ENCODE measurements at places on chromosomes 6 and 20. TPM values are rescaled to one million over a fixed set of nuclear protein-coding genes. Genes with fewer than 3 reads are reported as not detected.

GFRAL gene
- total RNA-seq: not detected

DNA sequence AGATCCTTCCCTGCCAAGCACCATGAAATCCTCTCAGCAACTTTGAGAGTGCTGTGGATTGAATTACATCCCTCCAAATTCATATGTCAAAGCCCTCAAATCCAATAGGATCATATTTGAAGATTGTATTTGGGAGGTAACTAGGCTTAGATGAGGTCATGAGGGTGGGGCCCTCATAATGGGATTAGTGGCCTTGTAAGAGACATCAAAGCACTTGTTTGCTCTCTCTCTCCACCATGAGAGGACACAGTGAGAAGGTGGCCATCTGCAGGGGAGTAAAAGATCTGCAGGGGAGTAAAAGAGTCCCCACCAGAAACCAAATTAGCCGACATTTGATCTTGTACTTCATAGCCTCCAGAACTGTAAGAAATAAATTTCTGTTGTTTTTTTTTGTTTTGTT, 298.2 kb downstream of the SAMD5 start:
- no peak for DNase-seq

GRCh38 chr6:157982102-157982562, 469 bp downstream of the SYNJ2 start:
- peak; percentile 74 for DNase-seq

GGTLC1 gene
- total RNA-seq: not detected

GRCh38 chr20:31709939-31710338, 12.7 kb downstream of the BCL2L1 start:
- DNase-seq: no peak

- DNase-seq: no peak
Observed at GRCh38 chr6:36302227-36302976, 32.5 kb downstream of the PNPLA1 start.

DNA sequence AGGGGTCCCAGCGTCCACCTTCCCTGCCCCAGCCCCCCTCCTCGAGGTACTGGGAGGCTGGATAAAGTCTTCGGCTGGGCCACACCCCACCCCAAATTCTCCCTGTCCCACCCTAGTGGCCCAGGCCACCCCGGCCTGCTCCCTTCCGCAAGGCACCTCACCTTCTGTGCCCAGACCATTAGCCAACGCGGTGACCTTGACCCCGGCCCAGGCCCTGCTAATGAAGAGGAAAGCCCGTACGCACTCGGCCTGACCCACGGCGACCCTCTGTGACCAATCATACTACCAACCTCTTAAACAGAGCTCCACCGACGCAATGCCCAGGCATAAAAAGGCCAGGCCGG, 182 bp upstream of the OXT start:
- DNase-seq: no peak

DNA sequence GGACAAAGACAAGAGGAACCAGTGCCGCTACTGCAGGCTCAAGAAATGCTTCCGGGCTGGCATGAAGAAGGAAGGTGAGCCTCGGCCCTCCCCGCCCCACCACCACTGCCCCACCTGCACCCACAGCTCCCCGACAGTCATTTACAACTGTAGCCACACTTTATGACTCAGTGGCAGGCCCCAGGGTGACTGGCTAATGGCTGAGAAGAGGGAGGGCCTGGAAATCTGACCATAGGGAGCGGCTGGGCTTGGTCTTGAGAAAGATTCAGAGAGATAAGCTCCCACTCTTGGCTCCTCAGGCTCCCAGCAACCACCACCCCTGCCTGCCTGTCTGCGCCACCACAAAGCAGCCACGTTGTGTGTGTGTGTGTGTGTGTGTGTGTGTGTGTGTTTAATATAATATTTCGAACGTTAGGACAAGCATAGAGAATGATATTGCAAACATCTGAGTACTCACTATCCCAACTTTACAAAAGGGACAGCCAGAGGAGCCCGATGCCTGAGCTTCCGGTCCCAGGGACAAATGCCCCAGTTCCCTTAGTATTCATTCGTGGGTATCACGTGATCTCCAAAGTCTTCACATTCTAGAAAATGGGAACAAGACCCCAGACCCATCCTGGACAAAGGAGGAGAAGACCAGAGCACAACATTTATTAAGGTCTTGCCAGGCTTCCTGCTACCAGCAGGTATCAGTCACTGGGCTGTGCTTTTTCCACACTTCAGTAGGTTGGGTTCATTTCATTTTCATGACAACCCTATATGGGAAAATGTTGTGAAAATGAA, 52.1 kb downstream of the HNF4A start:
- peak; percentile 89 for DNase-seq

DNA sequence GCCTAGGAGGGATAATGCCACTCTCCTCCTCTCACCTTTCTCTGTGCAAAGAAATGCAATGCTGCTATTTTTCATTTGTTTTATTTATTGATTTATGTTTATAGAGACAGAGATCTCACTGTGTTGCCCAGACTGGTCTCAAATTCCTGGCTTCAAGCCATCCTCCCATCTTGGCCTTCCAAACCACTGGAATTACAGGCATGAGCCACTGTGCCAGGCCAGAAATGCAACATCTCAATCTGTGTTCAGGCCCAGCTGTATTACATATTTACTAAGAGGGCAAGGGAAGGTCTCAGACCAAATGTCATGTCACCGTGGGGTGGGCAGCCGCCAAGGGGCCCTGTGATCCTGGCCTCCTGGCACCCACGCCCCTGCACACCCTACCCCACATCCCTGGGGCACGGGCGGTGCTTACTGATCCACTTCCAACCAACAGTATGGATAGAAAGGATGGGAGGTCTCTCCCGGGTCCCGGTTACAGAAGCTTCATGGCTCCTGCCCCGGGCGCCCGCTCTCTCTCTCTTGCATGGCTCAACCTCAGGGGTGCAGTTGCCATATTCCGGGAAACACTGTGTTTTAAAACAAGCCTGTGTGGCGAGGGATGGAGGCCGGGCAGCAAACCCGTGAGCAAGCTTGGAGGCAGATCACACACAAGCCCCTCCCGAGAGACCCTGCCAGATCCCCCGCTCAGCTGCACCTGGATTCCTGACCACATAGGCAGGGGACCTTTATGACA, 111.8 kb downstream of the AGPAT4 start:
- DNase-seq: no peak

SLC23A2 gene
- total RNA-seq: 15.4 TPM

DNA sequence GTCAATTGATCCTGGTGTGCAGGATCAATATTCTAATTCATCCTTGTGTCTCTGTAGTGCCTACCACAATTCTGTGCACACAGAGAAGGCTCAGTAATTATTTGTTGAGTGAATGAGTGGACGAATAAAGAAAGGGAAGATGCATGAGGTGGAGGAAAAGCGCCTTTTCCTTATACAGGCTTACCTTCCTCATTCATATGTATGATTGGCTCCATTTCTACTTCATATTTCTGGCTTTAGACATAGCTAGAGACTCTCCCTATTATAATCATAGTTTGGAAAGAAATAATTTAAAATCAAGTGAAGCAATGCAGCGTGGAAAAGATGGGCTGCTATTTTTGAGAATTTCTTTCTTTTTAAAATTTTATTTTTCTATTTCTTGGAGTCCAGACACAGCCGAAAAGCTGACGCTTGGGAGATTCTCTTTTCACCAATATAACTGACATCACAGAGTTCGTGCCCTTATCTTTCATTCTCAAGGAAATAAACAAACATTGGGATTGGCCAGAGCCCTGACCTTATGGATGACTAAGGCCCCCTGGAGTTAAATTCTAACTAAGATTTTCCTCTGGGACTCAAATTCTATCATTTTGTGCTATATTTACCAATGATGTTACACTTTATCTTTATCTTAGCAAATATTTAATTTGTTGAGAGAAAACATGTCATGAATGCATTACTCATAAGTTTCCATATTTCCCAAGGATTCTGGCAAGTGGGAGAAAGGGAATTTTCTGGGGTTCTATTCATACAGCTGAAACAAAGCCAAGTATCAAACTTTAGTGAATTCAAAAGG, 48.1 kb downstream of the PRL start:
- no peak for DNase-seq

BTN1A1 gene
- not detected for total RNA-seq

EPHA7 gene
- 0.84 TPM for total RNA-seq

DNA sequence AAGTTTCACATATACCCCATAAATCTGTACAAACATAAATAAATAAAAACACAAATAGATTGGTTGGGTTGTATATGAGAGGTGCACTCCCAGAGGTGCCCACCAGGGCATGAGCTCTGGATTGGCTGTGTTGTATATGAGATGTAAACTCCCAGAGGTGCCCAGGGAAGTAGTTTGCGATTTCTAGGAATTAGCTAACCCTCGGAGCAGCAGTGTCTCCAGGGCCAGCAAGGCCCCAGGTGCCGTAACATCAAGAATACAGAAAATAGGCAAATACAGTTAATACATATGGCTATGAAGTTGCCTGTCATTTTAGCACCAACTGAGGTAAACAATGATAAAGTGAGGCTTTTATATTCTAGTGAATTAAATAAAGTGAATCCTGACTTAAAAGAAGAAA, 5.4 kb upstream of the GINM1 start:
- peak; percentile 19 for DNase-seq

GRCh38 chr6:8914700-8915099, 479.4 kb upstream of the SLC35B3 start:
- DNase-seq: no peak

CFB gene
- 178 TPM for total RNA-seq

TUBE1 gene
- 8.8 TPM for total RNA-seq

GRCh38 chr20:47784599-47785310, 526 bp downstream of the SULF2 start:
- no peak for DNase-seq

DNA sequence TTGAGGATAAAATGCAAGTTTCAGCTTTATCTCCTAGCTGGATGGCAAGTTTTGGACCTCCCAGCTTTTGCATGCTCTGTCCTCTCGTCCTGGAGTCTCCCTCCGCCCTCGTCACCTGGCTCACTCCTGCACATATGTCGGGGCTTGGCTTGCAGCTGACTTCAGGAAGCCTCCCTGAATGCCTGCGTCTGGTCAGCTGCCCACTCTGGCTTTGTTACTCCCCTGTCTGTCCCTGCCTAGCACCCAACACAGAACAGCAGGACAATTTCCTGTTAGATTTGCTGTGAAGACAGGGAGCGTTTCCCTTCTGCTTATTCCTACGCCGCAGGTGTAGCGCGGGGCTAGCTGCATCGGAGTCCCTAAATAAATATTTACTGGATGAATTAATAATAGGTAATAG, 5.4 kb downstream of the JPH2 start:
- no peak for DNase-seq

DNA sequence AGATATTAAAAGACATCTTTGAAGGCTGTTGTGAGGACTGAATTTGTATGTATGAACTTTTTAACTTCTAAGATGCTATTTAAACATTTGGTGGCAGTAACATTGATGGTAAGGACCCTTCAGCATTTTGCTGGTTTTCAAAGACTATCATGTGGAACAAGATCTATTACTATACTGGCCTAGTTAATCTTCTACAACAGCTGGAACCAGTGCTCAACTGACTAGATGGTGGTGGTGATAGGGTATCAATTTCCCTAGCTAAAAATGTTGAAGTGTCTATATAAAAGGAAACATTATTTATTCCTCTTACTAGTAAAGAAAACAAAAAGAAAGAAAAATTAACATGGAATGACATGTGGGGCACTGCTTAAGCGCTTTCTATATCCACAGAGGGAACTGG, 195.7 kb downstream of the TASP1 start:
- no peak for DNase-seq

GRCh38 chr20:50138479-50139393, 14.8 kb downstream of the PEDS1 start:
- no peak for DNase-seq

Measured in mucosa of descending colon (tissue), 3 donors.